ENCODE measurements at places on chromosomes 13 and 19. TPM values are rescaled to one million over a fixed set of nuclear protein-coding genes. Genes with fewer than 3 reads are reported as not detected.

DNA sequence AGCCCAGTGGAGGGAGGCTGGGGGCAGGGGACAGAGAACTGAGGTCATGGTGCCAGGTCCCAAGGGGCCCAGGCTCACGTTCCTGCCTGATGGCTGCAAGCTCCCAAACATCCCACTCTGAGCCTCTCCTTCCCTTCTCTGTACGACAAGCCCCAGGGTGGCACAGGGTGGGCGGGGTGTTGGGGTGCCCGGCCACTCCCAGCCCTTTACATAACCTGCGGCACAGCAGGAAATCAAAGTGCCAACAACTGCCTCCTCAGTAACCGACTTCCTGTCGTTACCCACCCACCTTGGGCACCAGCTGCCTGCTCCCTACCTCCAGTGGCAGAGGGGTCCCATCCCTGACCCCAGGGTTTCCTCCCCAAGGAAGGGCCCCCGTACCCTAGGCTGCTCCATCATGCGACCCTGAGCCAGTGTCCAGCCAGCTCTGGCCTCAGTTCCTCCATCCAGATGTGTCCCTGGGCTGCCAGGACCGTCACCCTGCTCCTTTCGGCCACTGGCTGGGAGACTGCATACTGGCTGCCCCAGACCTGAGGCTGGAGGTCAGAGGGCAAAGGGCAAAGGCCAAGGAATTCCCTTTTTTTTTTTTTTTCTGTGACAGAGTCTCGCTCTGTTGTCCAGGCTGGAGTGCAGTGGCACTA is 27.7 kb upstream of the NFIC start:
- no peak for DNase-seq

DNA sequence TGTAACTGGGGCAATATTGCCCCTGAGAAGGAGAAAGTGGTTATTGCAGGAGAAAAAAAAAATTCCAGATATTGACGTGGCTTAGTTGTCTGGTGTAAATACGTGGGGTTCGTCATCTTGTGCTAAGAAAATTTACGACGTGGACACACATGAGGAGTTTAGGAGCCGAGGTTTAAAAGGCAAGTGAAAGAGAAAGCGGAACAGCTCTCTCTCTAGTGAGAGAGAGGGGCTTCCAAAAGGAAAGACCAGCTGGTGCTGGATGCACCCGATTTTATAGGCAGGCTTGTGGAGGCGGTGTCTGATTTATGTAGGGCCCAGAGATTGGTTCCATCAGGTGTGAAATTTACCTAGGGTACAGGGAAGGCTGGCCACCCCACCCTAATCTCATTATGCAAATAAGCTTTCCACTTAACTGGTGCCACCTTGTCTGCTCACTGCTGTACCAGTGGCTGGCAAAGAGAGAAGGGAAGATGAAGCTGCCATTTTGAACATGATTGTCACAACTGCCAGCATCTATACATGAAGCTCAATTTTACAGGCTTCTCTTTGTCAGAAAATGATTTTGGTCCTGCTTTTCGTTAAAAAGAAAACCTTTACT is 845.1 kb downstream of the DACH1 start:
- no peak for DNase-seq

DNA sequence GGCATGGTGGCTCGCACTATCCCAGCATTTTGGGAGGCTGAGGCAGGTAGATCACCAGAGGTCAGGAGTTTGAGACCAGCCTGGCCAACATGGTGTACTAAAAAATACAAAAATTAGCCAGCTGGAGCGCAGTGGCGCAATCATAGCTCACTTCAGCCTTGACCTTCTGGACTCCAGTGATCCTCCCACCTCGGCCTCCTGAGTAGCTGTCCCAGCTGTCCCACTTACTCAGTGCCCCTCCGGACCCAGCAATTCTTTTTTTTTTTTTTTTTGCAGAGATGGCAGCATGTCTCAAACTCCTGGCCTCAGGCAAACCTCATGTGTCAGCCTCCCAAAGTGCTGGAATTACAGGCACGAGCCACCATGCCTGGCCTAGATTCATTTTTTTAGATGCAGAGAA is 2.3 kb upstream of the ADAT3 start:
- no peak for DNase-seq

DNA sequence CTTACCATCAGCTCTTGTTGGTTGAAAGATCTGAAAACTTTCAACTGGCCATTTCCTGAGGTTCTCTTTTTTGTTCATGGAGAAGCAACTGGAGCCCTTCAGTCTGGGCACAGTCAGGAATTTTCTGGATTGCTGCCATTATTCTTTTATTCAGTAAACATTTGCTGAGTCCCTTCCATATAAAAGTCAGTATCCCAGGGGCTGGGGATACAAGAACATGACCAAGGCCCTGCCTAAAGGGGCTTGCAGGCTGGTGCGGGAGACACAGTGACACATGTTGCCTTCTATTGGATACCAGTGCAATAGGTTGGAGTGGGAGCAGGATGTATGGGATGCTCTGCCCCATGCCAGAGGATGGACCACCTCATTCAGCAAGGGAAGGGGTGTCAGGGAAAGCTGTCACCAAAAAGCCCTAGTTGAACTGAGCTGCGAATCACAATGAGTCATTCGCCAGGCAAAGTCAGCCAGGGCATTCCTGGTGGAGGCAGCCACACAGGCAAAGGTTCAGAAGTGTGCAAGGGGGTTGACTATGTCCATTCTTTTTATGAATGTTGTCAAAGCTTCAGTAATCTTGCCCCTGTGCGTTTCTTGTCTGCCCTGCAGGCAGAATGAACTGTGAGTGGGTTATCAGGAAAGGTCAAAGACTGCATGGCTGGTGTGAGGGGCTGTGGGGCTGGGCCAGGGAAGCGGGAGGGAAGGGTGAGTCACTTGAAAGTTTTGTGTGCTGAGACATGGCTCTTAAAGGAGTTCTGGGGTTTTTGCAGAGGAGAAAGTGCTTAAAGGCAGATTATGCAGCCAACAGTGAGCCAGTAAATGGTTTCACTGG is 395.9 kb downstream of the KCNRG start:
- no peak for DNase-seq

The PSG3 gene
- total RNA-seq, result not detected

DNA sequence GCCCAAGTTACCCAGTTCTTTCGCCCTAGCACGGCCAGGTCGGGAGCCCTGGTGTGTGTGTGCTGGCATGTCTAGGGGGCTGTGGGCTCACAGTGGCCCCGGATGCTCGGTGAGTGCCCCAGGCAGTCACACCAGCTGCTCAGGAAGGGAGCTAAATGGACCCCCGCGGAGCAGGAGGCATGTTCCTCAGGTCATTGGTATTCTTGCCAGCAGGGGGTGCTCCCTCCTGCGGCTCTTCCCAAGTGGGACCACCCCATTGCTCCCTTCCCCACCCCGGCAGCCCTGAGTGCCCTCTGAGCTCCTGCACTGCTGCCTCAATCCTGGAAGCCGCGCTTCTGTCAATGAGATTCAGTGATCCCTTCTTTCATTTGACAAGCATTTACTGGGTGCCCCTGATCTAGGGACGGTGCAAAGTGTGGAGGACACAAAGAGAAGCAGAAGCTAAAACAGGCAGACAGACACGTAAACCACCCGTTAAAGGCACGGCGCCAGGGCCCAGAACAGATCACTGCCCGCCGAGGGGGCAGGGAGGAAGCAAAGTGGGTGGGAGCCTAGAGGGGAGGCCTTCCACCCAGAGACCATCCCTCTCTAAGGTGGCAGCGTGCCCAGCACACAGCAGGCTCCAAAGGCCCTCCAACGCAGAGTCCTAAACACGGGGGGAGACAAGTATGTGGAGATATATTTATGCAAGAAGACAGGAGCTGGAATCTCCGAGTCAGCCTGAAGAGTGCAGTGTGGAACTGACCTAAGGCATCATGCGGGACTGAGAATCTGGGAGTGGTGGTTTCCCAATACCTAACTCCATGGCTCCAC is 5.2 kb upstream of the ADPRHL1 start:
- DNase-seq, result no peak

- DNase-seq, result no peak
Observed at GRCh38 chr13:29125934-29126424, 305.8 kb downstream of the MTUS2 start.

GRCh38 chr13:38759390-38759789 is 72.5 kb downstream of the FREM2 start:
- no peak for DNase-seq

The A1BG gene
- total RNA-seq, result 2.0 TPM

- no peak for DNase-seq
Observed at GRCh38 chr19:55345818-55346724, 6.4 kb downstream of the KMT5C start.

DNA sequence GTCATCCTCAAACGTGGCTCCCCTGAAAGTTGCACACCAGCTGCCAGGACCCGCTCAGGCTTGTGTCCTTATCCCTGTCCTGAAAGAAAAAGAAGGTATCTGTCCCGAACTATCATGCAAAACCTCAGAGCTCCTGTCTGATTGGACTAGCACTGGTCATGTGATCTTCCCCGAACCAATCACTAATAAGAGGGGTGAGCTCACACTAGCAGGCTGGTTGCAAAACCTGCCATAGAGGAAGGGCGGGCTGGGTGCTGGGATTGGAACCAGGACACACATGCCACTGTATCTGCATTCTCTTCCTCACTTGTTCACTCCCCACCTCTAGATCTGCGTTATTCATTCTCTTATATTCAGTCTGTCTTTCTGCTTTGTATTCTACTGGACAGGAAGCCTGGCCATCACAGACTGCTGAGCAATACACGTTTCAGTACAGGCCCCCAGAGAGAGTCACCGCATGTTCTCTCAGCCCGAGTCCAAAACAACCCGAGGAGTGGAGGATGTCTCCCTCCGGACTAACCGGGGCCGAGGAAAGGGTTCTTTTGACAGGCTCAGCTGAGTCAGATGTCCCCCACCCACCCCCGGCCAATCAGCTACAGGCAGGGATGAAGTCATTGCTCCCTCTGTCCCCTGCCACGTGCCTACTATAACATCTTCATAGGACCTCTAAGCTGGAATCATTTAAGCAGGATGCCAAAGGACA is 97.7 kb downstream of the SIPA1L3 start:
- DNase-seq, result peak; percentile 96

- no peak for DNase-seq
Observed at GRCh38 chr13:50393628-50394027, 378.4 kb downstream of the KCNRG start.

DNA sequence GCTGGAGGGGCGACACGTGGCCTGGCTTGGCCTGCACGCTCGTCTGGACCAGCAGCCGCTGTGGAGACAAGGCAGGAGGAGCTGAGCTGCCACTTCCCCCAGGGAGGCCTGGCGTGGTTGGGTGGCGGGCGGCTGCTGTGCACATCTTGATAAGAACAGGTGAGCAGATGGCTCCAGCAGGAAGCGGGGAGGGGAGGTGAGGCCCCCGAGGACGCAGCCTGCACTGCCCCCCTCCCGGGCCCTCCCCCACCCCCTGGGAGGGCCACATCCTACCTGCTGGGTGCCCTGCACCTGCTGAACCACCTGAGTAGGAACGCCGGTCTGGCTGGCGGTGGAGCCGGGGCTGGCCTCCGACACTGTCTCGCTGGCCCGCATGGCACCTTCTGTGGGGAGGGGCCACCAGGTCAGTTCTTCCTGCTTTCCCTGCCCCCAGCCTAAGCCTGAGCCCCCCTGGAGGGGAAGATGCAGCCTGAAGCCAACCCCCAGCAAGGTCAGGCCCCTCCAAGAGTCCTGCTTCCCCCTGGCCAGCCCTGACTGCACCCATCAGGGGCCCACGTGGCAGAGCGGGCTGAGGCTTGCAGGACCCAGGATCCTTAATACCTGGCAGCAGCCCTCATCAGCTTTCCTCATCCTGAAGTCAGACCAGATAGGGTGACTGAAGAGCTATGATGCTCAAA is 22.8 kb downstream of the RFX1 start:
- DNase-seq, result no peak

DNA sequence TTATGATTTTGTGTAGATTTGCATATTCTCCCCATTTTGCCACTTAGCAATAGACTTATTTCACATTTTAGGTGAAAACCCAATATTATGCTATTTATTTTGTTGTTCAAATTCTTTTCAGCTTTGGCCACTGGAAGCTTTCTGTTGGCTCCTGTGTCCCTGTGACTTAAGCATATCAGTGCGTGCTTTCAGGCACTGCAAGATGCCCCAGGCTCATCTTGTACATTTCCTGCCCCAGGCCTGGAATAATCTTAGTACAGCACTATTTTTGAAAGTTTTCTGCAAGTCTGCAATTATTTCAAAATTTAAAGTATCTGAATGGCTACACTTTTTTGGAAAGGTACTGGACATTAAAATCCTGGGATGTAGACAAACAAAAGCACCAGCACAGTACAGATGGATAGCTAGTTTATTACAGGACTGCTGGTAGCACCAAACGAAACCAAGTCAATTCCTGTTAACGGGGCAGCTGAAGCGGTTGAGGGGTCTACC is 3.5 kb upstream of the CCNP start:
- no peak for DNase-seq

DNA sequence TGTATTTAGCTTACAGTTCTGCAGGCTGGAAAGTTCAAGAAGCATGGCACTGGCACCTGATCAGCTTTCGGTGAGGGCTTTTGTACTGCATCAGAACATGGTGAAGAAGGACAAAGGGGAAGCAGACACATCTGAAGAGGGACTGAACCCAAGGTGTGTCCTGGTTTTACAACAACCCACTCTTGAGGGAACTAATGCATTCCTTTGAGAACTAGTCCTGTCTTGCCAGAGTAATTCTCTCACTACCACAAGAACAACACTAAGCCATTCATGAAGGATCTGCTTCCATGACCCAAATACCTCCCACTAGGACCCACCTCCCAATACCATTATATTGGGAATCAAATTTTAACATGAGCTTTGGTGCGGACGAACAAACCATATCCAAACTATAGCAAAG is 93.6 kb downstream of the RFC3 start:
- DNase-seq, result no peak

DNA sequence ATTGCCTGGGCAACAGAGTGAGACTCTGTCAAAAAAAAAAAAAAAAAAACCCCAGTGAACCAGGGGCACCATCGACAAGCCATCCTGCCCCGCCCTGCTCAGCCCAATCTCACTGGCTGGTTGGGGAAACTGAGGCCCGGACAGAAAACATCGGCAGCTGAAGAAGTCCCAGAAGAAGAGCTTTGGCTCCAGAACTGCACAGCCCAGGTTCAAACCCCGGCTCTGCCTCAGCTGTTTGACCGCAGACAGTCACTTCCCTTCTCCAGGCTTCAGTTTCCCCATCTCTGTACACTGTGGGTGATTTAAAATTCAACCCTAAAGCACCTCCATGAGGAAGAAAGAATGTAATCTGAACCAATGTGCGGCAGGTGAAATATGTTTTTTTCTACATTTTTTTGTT is 9.4 kb upstream of the SEMA6B start:
- DNase-seq, result no peak

DNA sequence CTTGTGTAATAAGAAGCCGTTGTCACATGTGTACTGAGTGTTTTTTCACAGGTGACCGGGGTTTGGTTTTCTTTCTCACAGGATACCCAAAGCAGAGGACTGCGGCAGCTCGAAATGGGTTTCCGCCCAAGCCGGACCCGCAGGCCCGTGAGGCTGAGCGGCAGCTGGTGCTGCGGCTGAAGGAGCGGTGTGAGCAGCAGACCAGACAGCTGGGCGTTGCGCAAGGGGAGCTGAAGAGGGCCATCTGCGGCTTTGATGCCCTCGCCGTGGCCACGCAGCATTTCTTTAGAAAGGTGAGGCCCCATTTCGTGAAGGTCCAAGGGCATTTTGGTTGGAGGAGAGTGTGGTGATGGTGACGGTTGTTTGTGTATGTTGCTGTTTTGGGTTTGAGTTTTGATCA is 236.3 kb downstream of the SLC7A1 start:
- DNase-seq, result no peak

- DNase-seq, result no peak
Observed at GRCh38 chr13:50712881-50713280, 130.6 kb downstream of the DLEU7 start.

Data from spinal cord (tissue), 10 donors.